H7 (cell line): ENCODE measurements at places on chromosomes 3 and 15.
A peak's percentile ranks its signal among the peaks of the same experiment; 100 is the strongest.

- no peak for DNase-seq
These were observed 253.7 kb downstream of the GAP43 start for GRCh38 chr3:115876876-115877614.

GRCh38 chr15:65395567-65396202, 17.9 kb upstream of the IGDCC3 start:
- peak; percentile 79 for DNase-seq

DNA sequence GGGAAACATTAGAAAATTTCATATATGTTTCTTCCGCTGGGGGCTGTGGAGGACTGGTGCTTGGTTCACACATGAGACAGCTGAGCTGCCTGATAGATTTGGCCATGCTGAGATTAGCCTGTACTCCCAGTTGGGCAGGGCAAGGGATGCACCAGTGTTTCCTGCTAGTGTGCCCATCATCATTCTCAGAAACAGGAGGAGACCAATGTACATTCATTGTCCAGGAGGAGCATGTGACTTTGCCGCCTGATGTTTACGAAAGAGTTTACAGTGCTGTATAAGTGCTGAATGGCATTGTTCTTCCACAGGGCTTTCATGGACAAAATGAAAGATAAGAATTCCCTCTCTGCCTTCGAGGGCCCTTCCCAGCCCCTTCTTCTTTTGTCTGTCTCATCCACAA, 311.1 kb upstream of the THBS1 start:
- DNase-seq: no peak

- DNase-seq: no peak
These were observed 35.6 kb upstream of the PYDC2 start for GRCh38 chr3:191425322-191425734.
